IMR-90 (cell line): ENCODE measurements at places on chromosomes 12 and 14.

GRCh38 chr12:66062290-66062625 lies 68.3 kb downstream of the LLPH start:
- H3K4me3 ChIP-seq: no peak overlapping the region
- H3K27me3 ChIP-seq: peaks cover 17% of the 10 kb centered on the region
- no peak overlapping the region for H3K27ac ChIP-seq
- DNase-seq: no peak
- peaks cover 11% of the 10 kb centered on the region for H3K4me1 ChIP-seq

- peak; percentile 78 for DNase-seq
- H3K27ac ChIP-seq: peak overlapping the region; percentile 76
- 0 out of 2 replicates have a peak, but pooled peaks cover 2% of the 10 kb centered on the region for H3K36me3 ChIP-seq
- H3K4me1 ChIP-seq: peaks cover 28% of the 10 kb centered on the region
Observed at GRCh38 chr14:89304972-89305703, 111.9 kb downstream of the FOXN3 start.

DNA sequence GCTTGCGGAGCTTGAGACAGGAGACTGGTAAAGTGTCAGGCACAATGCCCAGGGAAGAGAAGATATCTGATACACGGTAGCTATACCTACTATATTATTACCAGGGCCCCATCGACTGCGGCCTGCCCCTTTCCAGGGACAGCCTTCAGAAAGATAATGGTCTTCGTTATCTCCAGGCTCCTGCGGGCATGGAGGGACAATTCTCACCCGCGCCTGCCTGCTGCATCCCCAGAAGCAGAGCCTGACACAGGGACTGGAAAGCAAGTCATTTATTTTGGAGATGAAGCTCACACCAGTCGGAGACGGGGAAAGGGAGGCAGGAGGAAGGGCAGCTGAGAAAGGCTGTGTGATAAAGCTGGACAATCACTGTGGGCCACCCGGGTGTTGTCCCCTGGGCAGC lies 67.9 kb upstream of the FAM222A start:
- H3K36me3 ChIP-seq: no peaks in the 10 kb centered on the region
- no peak for DNase-seq
- no peak overlapping the region for H3K27ac ChIP-seq
- peaks cover 40% of the 10 kb centered on the region for H3K27me3 ChIP-seq
- H3K4me3 ChIP-seq: no peak overlapping the region

DNA sequence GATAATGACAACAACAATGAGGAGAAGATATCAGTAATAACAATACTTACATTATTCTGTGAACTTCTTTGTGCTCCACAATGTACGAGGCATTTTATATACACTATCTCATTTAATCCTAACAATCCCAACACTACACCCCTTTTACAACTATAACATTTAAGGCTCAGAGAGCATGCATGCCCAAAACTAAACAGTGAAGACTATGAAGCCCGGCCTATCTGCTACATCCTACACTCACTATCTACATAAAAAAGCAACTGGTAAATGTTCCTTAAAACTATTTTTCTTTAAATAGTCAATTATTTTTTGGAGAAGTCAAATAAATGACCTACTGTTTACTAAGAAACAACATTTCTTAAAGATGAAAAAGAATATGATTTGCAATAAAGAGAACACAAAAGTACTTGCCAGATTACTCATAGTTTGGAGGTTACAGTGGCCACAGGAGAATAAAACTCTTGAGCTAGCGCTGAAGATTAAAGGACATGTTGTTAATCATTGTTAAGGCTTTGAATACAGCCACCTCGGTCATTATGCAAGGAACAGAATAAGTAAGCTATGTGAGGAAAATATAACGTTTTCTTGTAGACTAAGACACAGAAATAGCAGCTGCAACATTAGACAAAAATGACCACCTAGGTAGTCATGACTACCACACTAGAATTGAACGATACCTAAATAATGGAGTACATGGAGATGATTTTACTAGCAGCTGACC lies 56.7 kb downstream of the EPS8 start:
- no peaks in the 10 kb centered on the region for H3K36me3 ChIP-seq
- H3K27me3 ChIP-seq: no peaks in the 10 kb centered on the region
- peaks cover 5% of the 10 kb centered on the region; the same call in 1 of the 2 replicates for H3K4me1 ChIP-seq
- no peak overlapping the region for H3K4me3 ChIP-seq
